Stimulated activated CD8-positive, alpha-beta memory T cell treated with anti-CD3 and anti-CD28 coated beads, Interleukin-7, amount 100 ng/mL, for 4 hours (primary cell): ENCODE measurements at places on chromosomes 7 and 10.

GRCh38 chr10:33330543-33331378 is 3.7 kb downstream of the NRP1 start:
- peak; percentile 61 for DNase-seq

GRCh38 chr10:25356609-25357008 is 181.8 kb downstream of the GPR158 start:
- no peak for DNase-seq

- DNase-seq, result no peak
These were observed 55.2 kb upstream of the RAB18 start for GRCh38 chr10:27448921-27449320.

GRCh38 chr7:55048221-55048859 is 29.5 kb downstream of the EGFR start:
- no peak for DNase-seq

DNA sequence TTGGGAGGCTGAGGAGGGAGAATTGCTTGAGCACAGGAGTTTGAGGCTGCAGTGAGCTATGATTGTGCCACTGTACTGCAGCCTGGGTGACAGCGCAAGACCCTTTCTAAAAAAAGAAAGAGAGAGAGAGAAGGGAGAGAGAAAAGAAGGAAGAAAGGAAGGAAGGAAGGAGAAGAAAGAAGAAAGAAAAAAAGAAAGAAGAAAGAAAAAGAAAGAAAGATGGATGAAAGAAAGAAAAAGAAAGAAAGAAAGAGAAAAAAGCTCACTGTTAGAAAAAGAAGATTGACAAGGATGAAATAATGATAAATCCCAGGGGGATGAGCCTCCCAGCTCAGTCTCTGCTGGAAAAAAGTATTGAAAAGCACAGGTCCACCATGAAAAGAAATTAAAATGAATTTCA is 22.8 kb upstream of the CARD11 start:
- DNase-seq, result no peak

GRCh38 chr10:3237530-3237929 is 64.9 kb upstream of the PITRM1 start:
- DNase-seq, result no peak

GRCh38 chr7:48759431-48760080 is 164.8 kb upstream of the CDC14C start:
- DNase-seq, result no peak

DNA sequence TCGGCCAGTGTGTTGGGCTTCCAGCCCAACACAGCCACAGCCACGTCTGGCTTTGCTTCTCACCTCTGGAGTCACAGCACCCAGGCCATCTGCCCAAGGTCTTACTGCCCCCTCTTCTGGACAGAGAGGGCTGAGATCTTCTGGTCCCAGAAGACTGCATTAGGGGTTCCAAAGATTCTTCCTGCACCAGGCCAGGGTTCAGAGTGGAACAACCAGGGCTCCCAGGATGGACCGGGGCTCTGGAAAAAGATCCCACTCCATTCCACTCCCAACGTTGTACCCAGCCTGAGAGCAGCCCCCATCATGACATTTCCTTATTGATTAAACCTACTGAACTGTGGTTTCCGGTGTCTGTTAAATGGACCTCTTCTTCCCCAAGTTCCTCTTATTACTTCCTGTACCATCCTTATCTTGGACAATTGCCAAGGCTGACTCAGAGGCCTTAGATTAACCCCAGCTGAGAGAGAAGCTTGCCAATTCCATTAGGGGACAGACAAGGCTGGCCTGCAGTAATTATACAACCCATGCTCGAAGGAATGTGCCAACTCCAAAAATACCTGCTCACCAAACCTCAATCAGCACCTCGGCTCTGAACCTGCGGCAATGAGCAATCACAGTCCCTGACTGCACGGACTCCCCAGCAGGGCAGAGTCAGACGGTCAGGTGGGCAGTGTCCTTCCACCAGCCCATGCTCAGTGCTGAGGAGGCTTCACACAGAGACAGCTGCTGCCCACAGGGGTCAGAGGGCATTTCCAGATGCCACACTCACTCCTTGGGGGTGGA is 47.9 kb upstream of the NPFFR1 start:
- no peak for DNase-seq

GRCh38 chr7:71543396-71543795 is 411.5 kb downstream of the GALNT17 start:
- no peak for DNase-seq

DNA sequence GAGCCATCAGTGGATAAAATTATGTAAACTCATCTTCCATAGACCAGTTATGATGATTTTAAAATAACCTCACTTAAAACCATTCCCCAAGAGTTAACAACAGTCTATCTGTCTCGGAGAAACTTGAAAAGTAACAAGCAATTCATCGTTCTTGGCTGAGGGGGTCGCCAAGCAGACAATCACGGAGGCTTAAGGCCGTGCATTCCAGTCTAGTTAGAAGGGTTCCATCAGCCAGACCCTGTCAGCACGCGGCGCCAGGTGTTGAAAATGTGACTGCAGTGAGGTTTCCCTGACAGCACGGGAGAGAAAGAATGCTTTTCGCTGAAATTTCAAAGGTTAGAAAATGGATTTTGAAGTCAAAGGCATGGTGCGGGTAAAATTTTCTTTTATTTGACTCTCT is 1025.0 kb upstream of the CELF2 start:
- DNase-seq, result no peak

GRCh38 chr7:112193915-112194502 is 12.2 kb downstream of the DOCK4 start:
- no peak for DNase-seq

- no peak for DNase-seq
These were observed 307.8 kb downstream of the GPR37 start for GRCh38 chr7:124457841-124458240.

GRCh38 chr7:42858570-42858969 is 53.3 kb downstream of the C7orf25 start:
- DNase-seq, result no peak

DNA sequence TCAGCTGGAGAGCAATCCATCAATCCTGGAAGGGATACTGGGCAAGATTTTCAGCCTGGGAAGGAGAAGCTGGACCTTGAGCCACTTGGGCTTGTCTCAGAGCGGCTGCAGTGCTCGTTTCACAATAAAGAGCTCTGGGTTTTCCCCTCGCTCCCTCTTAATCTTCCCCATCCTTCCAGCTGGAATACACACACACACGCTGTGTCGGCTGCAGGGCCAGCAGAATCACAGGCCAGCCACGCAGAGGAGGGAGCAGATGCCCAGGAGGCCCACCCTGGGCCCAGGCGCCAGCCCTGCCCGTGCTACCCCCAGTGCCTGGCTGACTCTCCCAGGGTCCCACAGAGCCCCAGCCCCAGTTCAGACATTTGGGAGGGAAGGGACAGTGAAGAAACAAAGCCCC is 255.1 kb downstream of the TNS3 start:
- no peak for DNase-seq

- no peak for DNase-seq
These were observed 142.8 kb downstream of the DGKB start for GRCh38 chr7:14759785-14760184.

DNA sequence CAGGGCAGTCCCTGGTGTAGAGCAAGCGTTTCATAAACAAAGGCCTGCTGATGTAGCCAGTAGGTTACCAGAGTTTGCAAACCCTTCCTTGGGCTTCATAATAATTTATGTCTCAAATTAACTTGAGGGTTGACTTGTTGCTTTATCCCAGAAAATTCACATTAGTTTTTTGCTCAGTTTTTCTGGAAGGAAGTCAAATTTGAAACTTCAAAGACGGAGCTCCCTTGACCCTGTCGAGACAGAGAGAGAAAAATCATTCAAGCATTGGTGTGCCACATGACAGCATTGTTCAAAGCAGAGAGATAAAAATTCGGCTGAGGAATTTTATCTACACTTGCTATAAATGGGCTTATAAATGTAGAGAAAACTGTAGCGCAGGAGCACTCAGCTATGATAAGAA is 627.7 kb downstream of the TNS3 start:
- no peak for DNase-seq

DNA sequence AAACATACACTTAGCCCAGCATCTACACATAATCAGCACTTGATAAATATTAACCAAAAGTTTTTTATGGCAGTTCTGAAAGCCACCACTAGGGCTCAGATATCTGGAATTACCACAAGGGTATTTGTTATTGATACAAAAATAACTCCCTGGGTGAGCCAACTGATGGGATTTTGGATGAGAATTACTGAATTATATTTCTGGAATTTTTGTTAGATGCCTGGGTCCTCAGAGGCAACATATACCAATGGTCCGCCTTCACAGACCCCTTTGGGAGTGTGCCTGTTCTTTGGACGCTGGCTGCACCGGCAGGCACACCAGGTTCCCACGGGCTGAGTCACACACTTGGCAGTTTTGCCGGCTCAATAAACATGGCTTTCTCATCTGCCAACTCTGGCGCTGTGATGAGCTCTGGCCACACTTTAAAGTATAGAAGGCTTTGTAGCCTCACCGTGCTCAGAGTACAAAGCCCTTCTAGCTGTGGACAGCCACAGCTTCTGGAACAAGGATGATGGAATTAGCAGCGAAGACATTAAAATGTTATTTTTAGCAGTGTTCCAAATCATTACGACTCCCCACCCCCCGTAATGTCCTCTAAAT is 24.5 kb upstream of the EEPD1 start:
- no peak for DNase-seq

GRCh38 chr10:97533888-97534287 is 35.2 kb downstream of the UBTD1 start:
- no peak for DNase-seq

GRCh38 chr10:129029051-129029450 is 438.0 kb upstream of the MGMT start:
- DNase-seq, result no peak

GRCh38 chr7:101018271-101019167 is 1.4 kb upstream of the MUC17 start:
- no peak for DNase-seq
